ENCODE measurements at places on chromosomes 2 and 18.
A peak's percentile ranks its signal among the peaks of the same experiment; 100 is the strongest.

DNA sequence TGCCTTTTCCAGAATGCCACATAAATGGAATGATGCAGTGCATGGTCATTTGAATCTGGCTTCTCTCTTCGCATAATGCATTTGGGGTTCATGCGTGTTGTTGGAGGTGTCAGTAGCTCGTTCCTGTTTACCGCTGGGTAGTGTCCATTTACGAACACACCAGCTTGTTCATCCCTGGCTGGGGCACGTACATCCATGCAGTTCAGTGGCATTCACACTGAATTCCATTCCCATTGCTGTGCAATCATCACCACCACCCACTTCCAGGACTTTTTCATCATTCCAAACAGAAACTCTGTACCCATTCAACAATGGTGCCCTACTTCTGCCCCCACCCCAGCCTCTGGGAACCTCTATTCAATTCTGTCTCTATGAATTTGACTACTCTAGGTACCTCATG lies 14.7 kb upstream of the CIDEA start:
- DNase-seq = no peak

DNA sequence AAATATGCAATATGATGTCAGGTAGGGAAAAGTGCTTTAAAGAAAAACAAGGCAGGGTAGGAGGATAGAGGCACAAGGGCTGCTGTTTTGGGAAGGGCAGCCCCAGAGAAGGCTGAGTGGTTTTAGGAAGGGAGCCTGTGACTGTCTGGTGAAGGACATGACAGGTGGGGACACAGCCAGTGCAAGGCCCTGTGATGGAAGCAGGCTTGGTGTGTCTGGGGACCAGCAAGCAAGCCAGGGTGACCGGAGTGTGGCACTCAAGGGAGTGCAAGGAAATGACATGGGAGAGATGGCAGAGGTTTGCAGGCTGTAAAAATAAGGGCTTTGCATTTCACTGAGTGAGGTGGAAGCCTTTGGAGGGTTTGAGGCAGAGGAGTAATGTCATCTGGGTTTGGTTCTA lies 62.0 kb downstream of the LTBP1 start:
- DNase-seq = no peak

DNA sequence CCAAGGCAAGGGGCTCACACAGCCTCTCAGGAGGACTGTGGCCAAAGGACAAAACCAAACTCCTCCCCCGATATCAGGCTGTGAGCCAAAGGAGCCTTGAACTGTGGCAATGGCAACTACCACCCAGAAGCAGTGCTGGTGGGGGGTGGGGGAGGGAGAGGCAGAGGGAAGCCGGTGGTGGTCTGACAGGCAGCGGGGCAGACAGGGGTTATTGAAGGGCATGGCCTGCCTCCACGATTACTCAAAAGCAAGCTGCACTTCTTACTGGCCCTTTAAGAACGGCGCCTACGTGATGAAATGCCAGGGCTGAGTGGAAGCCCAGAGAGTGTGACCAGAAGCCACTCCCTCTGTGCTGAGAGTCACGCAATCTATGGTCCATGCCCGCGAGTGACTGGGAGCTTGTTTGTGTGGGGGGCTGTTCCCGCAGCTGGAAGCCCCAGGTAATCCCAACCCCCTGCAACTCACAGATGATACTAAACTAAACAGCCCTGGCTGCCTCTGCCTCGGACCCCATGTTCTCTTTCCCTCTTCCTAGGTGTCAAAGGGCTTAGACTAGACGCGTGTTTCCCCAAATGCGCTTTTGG lies 128.2 kb upstream of the CXCR4 start:
- peak; percentile 22 for DNase-seq

DNA sequence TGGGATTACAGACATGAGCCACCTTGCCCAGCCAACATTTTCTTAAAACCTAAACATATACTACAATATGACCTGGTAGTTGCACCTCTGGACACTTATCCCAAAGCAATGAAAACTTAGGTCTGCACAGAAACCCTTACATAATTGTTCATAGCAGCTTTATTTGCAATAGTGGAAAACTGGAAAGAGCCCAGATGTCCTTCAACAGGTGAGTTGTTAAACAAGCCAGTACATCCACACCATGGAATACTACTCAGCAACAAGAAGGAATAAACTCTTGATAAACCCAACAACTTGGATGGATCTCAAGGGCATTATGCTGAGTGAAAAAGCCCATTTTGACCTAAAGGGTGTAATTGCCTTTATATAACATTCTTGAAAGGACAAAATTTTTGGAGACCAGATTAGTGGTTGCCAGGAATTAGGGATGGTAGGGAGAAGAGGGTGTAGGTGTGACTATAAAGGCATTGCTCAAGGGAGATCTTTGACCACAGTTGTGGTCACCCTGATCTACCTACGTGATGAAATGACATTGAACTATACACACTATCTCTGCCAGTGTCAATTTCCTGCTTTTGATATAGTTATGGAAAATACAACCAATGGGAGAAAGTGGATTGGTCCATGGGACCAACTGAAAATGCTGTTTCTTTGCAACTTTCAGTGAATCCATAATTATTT lies 11.9 kb upstream of the AMMECR1L start:
- DNase-seq = no peak

DNA sequence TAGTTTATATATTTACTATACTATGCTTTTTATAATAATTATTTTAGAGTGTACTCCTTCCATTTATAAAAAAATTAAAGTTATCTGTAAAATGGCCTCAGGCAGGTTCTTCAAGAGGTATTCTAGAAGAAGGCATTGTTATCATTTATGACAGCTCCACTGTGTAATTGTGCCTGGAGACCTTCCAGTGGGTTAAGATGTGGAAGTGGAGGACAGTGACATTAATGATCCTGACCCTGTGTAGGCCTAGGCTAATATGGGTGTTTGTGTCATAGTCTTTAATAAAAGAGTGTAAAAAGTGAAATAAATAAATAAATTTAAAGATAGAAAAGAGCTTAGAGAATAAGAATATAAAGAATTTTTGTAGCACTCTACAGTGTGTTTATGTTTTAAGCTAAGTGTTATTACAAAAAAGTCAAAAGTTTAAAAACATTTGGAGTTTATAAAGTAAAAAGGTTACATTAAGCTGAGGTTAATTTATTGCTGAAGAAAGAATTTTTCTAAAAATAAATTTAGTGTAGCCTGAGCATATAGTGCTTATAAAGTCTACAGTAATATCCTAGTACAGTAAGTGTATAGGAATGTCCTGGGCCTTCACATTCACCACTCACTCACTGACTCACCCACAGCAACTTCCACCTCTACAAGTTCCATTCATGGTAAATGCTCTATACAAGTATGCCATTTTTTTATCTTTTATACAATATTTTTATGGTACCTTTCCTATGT lies 190.0 kb upstream of the SESTD1 start:
- DNase-seq = no peak
